ENCODE measurements at places on chromosomes 4 and X.
A peak's percentile ranks its signal among the peaks of the same experiment; 100 is the strongest.

GRCh38 chr4:141036786-141037185 is 96.5 kb downstream of the RNF150 start:
- DNase-seq: no peak

DNA sequence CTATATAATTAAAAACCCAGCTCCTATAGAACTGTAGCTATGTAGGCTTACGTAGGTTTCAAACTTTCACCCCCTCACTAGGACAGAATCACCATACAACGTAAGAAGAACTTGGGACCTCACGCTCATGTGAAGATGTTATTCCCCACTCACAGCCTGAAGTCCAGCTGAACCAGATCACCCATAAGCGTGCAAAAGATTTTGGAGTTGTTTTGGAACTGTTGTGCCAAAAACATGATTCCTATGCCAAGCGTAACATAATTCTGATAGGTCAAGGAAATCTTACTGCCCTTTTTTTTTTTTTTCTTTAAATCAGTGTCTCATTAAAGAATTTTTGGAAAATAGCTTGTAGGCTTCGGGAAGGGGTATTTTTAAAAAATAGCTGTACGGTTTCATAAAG is 57.0 kb downstream of the LCORL start:
- no peak for DNase-seq

GRCh38 chr4:48470570-48470969 is 12.6 kb upstream of the SLC10A4 start:
- no peak for DNase-seq

DNA sequence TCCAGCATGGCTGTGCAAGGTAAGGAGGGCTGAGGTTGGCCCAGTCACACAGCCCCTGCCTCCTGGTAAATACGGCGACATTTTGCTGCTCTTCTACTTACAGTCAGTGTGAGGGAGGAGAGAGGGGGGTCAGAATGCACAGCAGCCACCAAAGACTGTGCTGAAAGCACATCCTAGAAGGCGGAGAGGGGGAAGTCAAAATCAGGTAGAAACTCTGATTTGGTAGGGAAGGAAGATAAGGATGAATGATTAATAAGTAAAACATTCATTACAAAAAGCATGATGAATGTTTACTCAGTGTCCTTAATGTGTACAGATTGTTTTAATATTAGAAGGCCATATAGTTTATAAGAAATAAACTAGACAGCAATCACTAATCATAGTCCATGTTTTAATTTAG is 57.5 kb downstream of the ADD1 start:
- DNase-seq: no peak

- DNase-seq: no peak
Measured at GRCh38 chr4:47109379-47109778, 78.0 kb downstream of the GABRB1 start.

DNA sequence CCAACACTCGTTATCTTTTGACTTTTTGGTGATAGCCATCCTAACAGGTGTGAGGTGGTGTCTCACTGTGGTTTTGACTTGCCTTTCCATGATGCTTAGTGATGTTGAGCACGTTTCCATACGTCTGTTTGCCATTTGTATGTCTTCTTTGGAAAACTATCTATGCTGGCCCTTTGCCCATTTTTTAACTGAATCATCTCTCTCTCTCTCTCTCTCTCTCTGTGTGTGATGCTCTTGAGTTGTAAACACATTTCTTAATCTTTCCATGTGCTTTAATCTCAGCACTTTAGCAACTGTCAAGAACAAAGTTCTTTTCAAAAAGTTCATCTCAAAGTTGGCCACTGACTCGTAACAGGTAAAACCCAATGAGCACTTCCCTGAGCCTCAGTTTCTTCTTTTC is 10.5 kb downstream of the SORBS2 start:
- DNase-seq: no peak

DNA sequence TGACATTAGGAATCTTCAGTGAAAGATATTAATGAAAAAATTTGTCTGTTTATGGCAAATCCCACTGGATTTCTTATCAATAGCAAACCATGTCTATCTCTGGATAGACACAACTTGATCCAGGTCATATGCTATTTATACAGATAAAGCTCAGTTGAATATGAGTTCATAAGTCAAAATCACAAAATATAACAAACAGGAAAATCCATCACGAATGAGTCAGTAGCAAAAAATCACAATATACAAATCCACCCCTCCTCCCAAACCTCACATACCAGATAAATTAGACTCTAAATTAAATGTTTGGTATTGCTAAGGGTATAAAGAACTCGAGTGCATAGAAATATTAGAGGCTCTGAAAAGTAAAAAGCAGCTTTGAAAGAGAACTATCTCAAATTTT is 420.5 kb downstream of the TLL1 start:
- DNase-seq: no peak

DNA sequence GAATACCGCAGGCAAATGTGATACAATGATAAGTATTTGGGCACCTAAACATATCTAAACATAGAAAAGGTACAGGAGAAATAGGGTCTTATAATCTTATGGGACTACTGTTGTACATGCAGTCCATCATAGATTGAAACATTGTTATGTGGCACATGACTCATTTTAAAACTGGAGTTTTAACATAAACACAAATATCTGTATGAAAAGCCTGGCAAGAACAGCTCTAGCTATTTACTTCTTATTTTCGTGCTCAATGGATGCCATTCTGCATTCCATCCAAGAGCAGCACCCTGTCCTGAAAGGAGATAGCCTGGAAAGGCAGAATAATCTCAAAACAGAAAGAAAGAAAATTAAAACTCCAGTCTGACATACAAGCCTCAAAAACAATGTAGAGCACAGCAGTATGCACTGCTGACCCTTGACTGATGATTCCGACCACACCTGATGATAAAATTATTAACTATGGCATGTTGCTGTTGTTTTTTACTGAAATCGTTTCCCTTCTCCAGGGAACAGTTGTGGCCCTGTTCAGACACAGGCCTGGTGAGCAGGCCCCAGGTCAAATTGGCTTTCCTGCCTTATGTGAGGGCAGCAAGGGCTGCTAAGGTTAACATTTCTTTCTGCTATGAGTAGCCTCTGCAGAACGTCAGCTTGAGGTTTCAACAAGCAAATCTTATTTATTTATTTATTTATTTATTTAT is 152.7 kb downstream of the APBB2 start:
- no peak for DNase-seq

DNA sequence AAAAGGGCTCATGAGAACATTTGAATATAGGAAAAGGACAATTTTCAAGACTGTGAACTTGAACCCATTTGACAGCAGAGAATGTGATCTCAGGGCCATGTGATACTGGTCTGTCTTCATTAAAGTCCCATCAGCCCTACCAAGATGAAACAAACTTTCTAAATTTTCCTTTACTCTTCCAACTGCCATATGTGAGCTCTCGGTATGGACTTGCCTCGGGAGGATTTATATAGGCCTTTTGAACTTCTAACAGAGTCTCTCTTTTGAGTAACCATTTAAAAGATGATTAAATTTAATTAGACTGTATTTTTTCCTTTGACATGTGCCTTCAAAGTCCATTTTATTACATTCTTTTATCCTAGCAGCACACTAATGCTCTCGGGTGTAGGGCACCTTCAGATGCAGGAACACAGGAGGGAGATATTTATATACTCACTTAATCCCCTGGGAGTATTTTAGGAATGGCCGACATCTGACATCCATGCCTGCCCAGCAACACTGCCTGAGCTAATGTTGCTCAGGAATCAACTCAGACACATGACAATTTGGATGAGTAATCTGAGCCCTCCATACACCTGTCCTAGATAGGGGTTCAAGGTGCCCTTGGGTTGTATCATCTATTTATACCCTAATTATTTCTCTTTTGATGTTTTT is 155.0 kb downstream of the SLC7A11 start:
- DNase-seq: no peak

- DNase-seq: no peak
Measured at GRCh38 chr4:41611881-41612871, 74.2 kb downstream of the LIMCH1 start.

GRCh38 chrX:154458116-154458953 is at the start of gene PLXNA3:
Gene PLXNA3, plus strand, starts transcription at chrX:154458281. Its CDS starts 1,903 bp downstream, at chrX:154460184.
- DNase-seq: no peak

- no peak for DNase-seq
Measured at GRCh38 chr4:38091636-38092035, 131.4 kb downstream of the PTTG2 start.

DNA sequence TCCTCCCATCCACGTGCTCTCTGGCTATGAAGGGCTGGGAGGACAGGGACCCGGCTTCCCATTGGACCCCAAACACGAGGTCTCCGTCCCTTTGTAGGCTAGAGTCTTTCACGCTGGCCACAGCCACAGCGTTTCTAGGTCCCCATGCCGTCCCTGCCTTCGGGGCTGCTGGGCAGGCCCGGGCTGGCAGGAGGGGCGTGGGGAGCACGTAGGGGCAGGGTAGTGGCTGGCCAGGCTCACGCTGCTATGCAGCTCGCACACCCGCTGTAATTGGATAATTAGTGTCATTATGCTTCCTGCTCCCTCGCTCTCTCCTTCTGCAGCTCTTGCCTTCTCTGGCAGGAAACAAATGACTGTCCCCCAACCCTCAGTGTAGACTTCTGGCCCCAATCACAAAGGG is 9.8 kb downstream of the ATP2B3 start:
- no peak for DNase-seq

DNA sequence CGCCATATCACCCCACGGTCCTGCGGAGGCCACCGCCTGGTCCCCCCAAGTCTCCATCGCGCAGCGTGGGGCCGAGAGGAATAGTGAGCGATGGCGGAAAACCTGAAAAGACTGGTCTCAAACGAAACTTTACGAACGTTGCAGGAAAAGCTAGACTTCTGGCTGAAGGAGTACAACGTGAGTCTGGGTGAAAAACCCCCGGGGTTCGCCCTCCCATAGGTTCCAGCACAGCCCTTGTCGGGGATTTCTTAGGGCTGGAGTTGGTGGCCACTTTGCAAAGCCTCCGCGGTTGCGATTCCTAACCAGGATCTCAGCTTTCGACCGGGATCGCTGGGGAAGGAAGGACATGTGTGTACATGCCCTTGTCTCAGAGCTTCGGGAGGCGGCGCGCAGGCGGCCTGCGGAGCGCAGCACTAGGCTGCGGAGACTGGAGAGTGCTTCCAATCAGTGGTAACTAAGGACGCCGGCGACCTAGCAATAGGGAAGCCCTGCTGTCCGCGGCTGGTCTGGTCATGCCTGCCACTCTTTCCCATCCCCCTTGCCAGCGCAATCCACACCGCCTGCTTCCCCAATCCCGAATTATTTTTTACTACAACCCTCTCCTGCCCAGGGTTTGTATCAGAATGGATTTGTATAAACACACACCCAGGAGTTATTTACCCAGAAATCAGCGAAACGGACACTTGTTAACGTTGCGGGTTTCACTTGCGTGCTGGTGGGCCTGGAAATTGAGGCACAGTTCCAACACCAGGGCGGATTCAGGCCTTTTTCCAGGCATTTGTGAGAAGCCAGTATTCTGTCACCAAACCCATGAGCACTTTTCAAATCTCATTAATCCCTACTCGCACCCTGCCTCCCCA is 741 bp downstream of the SPATA18 start:
- no peak for DNase-seq

GRCh38 chr4:156888762-156889161 is 82.8 kb downstream of the PDGFC start:
- no peak for DNase-seq

DNA sequence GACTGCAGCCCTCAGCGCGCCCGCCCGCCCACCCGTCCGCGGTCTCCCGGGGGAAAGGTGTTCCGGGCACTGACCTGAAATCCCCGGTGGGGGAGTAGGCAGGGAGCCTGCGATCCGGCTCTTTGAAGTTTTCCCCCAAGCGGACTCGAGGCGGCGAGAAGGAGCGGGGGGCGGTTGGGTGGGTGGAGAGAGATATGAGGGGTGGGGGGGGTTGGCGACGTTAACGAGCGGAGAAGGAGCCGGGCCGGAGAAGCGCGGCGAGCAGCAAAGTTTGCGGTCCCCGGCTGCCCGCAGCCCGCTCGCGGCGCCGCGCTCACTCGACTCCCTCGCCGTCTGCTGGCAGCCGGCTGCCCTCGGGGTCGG is 636 bp downstream of the BCOR start:
- no peak for DNase-seq

- DNase-seq: no peak
Measured at GRCh38 chr4:52961666-52962412, 99.7 kb downstream of the RASL11B start.

DNA sequence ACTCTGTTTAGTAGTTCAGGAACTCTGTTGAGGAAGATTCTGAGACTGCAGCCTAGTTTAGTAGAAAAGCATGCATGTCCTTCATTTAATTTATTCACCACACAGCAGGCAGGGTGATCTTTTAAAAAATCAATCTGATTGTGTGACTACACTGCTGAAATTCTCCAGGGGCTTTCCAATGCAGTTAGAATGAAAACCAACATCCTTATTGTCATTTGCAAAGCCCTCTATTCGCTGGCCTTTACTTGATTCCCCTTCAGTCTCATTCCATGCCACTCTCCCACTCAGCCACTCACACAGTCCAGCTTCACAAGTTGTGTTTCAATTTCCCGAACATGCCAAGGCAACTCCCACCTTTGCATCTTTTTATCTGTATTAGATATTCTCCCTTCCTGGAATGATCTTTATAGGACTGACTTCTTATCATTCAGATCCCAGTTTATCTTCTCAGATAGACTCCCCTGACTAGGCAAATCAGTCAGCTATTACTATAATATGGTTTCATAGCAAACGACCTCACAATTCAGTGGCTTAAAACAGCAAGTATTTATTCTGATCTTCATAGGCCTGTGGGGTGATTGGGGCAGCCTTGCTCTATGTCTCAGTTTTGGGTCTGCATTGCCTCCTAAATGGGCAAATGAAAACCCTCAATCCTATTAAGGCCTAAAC is 21.3 kb upstream of the FTHL17 start:
- no peak for DNase-seq

GRCh38 chr4:188960411-188961093 is 821.3 kb downstream of the TRIML1 start:
- DNase-seq: no peak

GRCh38 chr4:138832563-138832962 is 183.0 kb upstream of the NOCT start:
- peak; percentile 11 for DNase-seq

GRCh38 chr4:3374667-3375066 is 67.1 kb upstream of the HGFAC start:
- DNase-seq: no peak

GRCh38 chrX:136652822-136653723 is 5.1 kb downstream of the CD40LG start:
- no peak for DNase-seq

GRCh38 chrX:116756958-116757357 is 294.2 kb upstream of the CT83 start:
- no peak for DNase-seq

DNA sequence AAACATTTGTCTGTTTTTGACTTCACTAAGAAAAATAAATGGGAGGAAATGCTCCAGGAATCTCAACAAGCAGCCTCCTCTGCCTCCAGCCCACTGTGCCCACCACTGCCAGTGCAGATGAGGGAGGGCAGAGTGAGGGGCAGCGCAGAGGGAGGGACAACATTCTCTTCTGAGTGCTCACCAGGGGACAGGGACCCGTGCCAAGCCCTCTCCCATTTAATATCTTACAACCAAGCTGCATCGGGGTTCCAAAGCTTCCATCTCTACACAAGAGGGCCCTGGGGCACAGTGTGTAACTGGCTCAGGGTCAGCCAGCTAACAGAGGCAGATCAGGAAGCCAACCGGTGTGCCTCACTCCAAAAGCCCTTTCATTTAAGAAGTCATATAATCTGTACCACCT is 120.4 kb downstream of the NSUN7 start:
- DNase-seq: no peak

All from activated naive CD4-positive, alpha-beta T cell treated with anti-CD3 and anti-CD28 coated beads, Interleukin-2, amount 50 U/mL, for 72 hours (primary cell).